ENCODE measurements at places on chromosomes 7 and 10.

GRCh38 chr10:19985745-19986144, 169.5 kb downstream of the PLXDC2 start:
- DNase-seq = no peak

DNA sequence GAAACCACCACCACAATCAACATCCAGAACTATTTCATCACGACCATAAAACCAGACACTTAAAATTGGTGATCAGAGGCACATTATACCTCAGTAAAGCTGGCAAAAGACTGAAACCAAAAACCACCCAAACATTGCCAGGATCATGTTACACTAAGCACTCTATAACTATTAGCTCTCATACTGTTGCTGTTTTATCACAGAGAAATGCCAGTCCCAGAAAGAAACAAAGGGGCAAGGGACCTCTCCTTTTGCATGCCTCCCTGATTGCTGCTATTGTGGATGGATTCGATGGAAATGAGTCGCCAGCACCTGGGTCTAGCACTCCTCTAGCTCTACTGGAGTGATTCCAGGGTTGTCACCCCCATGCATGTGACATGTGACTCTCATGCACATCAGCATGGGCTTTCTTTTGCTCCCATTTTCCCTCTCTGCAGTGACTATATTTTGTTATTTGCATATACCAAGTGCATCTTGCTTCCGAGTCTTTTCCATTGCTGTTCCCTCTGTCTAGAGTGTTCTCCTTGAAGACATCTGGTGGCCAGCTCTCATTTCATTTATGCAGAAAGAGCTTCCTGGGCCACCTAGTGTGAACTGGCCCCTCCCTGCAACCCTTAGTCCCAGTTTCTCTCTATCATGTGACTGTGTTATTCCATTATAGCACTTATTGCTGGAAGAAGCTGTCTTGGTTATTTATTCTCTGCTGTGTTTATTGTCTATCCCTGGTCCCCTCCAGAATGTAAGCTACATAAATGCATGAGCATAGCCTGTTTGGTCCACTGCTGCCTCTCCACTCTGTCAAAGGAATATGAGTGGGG, 300.6 kb downstream of the PLXNA4 start:
- DNase-seq = peak; percentile 18

- DNase-seq = no peak
Observed at GRCh38 chr7:70347463-70348254, 749.4 kb downstream of the AUTS2 start.

DNA sequence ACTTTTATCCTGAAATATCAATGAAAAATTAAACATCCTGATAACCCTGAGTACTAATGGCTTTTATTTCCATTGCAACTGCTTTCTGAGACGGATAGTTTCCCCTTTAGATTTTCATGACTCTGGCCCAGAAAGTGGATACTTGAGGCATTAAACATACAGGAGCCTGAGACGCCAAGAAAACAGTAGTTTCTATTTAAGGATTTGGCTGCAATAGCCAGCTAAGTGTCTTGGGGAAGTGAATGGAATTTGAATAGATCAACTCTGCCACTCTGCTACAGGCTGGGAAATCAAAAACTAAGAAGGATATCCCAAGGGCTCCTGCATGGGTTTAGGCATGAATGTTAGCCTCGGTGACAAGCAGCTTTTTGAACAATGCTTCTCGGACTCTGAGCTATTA, 24.7 kb upstream of the GPAM start:
- DNase-seq = no peak

DNA sequence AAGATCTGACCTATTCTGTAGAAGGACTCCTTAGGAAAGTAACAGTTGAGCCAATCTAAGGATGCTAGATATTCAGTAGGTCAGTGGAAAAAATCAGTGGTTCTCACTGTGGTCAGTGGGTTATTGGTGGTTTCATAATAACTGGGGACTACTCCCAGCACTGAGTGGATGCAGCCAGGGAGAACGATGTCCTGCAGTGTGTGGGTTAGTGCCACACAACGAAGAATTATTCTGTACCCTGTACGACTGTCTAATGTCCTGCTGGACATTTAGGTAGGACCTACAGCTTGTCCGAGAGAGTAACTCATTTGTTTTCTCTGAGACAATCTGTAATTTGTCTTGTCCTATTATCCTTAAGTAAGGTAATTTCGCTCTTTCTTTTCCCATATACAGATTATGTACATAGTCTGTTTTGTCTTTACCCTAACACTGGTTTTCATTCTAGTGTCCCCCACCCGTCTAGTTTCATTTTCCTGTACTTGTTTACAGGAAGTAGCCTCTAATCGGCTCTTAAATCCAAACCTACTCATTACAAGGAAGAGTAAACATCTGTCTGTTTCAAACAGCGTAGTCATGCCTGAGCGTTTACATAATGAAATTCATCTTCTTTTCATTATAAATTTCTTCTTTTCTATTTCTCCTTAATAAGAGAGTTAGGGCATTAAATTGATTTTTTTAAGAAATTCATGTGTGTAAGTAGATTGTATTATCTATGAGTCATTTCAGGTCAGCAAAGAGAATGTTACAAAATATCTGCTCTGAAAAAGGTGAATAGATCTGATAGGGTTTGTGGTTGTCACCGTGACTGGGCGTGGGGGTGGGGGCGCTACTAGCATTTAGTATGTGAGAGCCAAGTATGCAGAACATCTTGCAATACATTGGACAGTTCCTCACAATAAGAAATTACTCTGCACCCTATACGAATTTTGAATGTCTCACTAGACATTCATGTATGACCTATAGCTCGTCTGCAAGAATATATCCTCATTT, 8.3 kb upstream of the ZC3HAV1L start:
- no peak for DNase-seq
